Activated CD4-positive, alpha-beta T cell treated with anti-CD3 and anti-CD28 coated beads, Interleukin-2, amount 10 ng/mL, durations not matched to agents 7 days and 5 days (primary cell): ENCODE measurements at places on chromosomes 7 and 10. TPM values are rescaled to one million over a fixed set of nuclear protein-coding genes. Genes with fewer than 3 reads are reported as not detected.

IDI1 gene
- 47.1 TPM for total RNA-seq

ZEB1 gene
- 36.1 TPM for total RNA-seq

SUN3 gene
- total RNA-seq: 0.64 TPM

GJC3 gene
- total RNA-seq: 0.48 TPM

PSD gene
- 1.4 TPM for total RNA-seq

LDB3 gene
- total RNA-seq: 0.10 TPM

CUZD1 gene
- 2.4 TPM for total RNA-seq

ZNF655 gene
- 92.7 TPM for total RNA-seq

PCDH15 gene
- not detected for total RNA-seq

CLDN4 gene
- total RNA-seq: 0.27 TPM

PPP1R17 gene
- not detected for total RNA-seq

FAM180A gene
- not detected for total RNA-seq

CFAP46 gene
- not detected for total RNA-seq

TMEM184A gene
- not detected for total RNA-seq

EFCAB10 gene
- total RNA-seq: not detected

TLX1 gene
- not detected for total RNA-seq

LRRC17 gene
- total RNA-seq: 0.58 TPM

CTTNBP2 gene
- total RNA-seq: not detected

ING3 gene
- total RNA-seq: 24.7 TPM

PTER gene
- total RNA-seq: 18.2 TPM

ELFN1 gene
- total RNA-seq: 0.07 TPM

PTTG1IP2 gene
- total RNA-seq: not detected

INMT gene
- total RNA-seq: 1.3 TPM

MUC3A gene
- not detected for total RNA-seq

LRMDA gene
- total RNA-seq: not detected

PODXL gene
- 0.97 TPM for total RNA-seq

ALOX5 gene
- 9.0 TPM for total RNA-seq

HOXA3 gene
- total RNA-seq: not detected

PRKCQ gene
- total RNA-seq: 62.6 TPM

CALML3 gene
- total RNA-seq: not detected

EPHB4 gene
- 2.1 TPM for total RNA-seq

INTS1 gene
- total RNA-seq: 104 TPM

SVOPL gene
- total RNA-seq: 2.3 TPM

PSAP gene
- total RNA-seq: 153 TPM

AOAH gene
- total RNA-seq: 14.4 TPM
